Activated CD4-positive, alpha-beta T cell treated with anti-CD3 and anti-CD28 coated beads, Interleukin-2, Interleukin-4, amounts not matched to agents 100 ng/mL and 50 ng/mL, durations not matched to agents 16 hours and 8 hours (primary cell): ENCODE measurements at places on chromosomes 5 and 9.

GRCh38 chr9:137552022-137552768, 516 bp downstream of the MRPL41 start:
- DNase-seq: peak; percentile 13

- DNase-seq: no peak
Measured at GRCh38 chr5:32319392-32319791, 6.7 kb upstream of the MTMR12 start.

DNA sequence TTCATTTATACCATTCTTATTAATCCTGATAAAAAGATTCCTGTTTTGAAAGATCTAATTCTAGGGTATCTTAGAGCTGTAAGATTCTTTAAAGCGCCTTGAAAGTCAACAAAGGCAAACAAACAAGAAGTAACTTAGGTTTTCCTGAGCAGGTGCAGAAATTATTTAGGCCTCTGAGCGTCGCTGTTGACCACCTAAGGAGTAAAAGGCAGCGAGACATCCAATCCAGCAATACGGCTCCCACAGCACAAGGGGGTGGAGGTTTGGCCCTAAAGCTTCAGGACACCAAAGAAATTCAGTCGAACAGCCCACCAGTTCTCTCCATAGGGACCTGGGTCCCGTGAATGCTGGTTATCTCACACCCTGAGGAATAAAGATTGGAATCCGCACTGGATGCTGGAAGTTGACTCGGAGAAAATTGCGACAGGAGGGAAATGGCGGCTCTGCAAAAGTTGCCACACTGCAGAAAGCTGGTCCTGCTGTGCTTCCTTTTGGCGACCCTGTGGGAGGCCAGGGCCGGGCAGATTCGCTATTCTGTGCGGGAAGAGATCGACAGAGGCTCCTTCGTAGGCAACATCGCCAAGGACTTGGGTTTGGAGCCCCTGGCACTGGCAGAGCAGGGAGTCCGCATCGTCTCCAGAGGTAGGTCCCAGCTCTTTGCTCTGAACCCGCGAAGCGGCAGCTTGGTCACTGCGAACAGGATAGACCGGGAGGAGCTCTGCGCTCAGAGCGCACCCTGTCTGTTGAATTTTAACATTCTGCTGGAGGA, at the start of gene PCDHGA2:
TSS of gene PCDHGA2 (plus strand) at position 223 of the 769 bp plus-strand sequence.
- DNase-seq: no peak

GRCh38 chr5:160390787-160391696, 8.8 kb downstream of the FAM200C start:
- DNase-seq: peak; percentile 27

GRCh38 chr9:129494113-129494789, 126.7 kb downstream of the C9orf50 start:
- no peak for DNase-seq

DNA sequence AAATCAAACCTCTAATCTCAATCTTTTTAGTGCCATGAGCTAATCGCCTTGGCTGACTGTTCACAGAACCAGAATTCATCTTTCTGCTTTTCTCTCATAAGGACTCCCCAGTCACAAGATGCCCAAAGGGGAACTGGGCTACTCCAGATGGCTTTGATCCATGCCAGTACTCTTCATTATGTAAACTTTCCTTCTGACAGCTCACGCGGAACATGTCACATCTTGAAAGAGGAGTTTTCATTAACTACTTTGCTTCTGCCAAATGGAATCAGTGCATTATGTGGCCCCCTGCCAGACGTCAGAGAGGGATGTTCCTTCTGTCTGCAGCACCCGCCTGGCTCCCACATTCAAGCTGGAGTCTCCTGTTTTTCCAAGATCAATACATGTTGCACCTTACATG, 142.1 kb upstream of the NMUR2 start:
- DNase-seq: no peak

- DNase-seq: no peak
Measured at GRCh38 chr5:67409126-67409777, 212.7 kb upstream of the CD180 start.

DNA sequence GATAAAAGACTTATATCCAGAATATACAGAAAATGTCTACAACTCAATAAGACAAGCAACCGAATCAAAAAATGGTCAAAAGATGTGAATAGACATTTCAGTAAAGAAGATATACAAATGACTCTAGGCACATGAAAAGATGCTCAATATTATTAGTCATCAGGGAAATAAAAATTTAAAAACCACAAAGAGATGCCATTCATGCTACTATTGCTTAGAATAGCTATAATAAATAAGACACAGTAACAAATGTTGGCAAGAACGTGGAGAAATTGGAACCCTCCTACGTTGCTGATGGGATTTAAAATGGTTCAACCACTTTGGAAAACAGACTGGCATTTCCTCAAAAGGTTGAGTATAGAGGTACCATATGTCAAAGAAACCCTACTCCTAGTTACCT, 39.8 kb downstream of the POLK start:
- no peak for DNase-seq

GRCh38 chr9:71210326-71210725, 88.9 kb upstream of the TRPM3 start:
- no peak for DNase-seq

DNA sequence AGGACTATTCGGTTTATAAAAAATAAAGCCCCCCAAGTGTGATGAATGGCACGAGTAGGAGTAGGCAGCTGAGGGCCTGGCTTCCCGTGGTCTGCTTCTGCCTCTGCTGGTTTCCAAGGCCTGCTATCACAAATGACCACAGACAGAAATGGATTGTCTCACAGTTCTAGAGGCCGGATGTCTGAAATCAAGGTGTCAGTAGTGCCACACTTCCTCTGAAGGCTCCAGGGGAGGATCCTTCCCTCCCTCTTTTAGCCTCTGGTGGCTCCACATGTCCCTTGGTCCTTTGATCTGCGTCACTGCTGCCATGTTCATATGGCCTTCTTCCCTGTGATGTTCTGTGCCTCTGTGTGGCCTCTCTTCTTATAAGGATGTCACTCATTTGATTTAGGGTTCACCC, 15.1 kb downstream of the PRKACG start:
- no peak for DNase-seq

DNA sequence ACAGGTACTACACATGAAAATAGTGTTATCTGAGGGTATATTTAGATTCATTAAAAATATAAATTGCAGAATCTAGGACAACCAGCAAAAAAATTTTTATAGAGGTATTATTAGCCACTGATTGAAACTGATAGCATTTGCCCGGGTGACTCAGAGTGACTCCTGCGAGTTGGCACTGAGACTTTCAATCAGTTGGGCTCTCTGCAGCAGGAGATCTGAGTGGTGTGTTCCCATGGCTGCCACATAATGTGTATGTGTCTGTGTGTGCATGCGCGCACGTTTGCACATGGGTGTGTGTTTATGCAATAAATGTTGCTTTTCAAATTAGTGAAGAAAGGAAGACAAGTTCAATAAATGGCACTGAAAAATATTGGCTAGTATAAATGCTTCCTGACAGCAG, 100.1 kb upstream of the MRPS30 start:
- no peak for DNase-seq

DNA sequence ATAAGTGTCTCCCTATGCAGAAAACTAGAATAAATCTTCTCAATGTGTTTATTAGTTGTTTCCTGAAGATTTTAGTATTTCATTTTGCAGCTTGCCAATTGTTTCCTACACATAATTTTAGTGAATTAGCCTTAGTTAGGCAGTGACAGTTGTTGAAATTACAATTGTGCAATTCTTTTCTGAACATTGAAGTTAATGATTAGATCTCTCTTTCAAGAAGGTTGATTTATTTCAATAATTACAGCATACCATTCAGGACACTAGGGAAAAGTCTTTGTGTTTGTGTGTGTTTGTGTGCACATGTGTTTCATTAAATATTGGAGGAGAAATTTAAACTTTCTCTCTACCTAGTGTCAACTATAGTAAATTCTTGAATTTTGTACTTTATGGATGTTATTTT, 199.6 kb upstream of the MPDZ start:
- DNase-seq: no peak

GRCh38 chr9:114156657-114157421, 1.5 kb downstream of the COL27A1 start:
- no peak for DNase-seq
